ENCODE measurements at places on chromosomes 2 and 18.

GRCh38 chr2:146246736-146247523, 1597.9 kb upstream of the ACVR2A start:
- no peak overlapping the region for H3K27ac ChIP-seq
- no peak for DNase-seq
- H3K4me1 ChIP-seq: no peaks in the 10 kb centered on the region
- no peak overlapping the region for H3K4me3 ChIP-seq

DNA sequence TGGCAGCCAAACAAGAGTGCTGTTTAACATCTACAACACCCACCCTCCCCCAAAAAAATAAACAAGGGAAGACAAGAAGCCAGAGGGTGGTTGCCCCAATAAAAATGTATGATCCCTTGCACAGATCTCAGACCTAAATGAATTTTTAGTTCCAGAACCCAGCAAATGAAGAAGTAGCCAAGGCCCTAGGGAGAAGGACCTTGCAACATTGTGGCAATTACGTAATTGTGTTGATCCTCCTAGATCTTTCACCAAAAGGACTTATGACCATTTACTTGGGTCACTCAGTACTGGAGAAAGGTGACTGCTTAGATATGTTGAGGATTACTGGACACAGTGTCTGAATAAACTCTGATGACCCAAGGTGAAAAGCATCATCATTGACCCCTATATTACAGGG, 1393.8 kb downstream of the LRP1B start:
- H3K4me1 ChIP-seq: no peaks in the 10 kb centered on the region
- H3K27me3 ChIP-seq: no peaks in the 10 kb centered on the region
- H3K27ac ChIP-seq: no peak overlapping the region
- DNase-seq: no peak

DNA sequence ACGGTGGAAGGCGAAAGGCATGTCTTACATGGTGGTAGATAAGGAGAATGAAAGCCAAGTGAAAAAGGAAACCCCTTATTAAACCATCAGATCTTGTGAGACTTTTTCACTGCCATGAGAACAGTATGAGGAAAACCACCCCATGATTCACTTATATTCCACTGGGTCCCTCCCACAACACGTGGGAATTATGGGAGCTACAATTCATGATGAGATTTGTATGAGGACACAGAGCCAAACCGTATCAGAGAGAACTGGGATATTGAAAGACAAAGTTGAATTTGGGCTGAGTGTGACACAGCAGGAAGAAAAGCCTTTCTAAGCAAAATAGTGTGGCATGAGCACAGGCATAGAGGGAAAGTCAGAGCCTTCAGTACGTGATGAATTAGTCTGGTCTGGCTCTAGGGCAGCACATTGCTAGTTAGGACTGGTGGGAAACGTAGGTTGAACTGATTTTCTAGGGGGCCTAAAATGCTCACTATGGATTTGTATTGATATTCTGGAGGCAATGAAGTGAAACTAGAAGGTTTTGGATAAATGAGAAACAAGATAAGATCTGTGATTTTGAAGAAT, 84.8 kb upstream of the RND3 start:
- peaks cover 38% of the 10 kb centered on the region for H3K4me1 ChIP-seq
- no peak overlapping the region for H3K4me3 ChIP-seq
- H3K36me3 ChIP-seq: no peaks in the 10 kb centered on the region
- no peaks in the 10 kb centered on the region for H3K27me3 ChIP-seq
- H3K27ac ChIP-seq: peak overlapping the region; percentile 71
- no peak for DNase-seq

DNA sequence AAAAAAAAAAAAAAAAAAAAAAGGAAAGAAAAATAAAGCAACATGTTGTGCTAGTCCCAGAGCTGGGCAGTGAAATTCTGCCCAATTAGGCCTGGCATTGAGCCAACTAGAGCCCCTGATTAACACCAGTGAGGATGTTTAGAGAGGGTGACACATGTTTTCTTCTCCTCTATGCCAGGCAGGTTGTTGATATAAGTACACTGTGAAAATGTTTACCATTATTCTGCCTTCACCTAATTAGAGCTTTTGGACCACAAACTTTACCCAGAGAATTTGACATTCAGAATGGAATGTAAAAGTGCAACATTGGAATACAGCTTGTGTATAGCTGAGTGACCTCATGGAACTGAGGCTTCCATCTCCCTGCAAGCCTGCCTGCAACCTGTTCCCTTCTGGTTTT, 95.9 kb upstream of the MSH2 start:
- H3K4me1 ChIP-seq: no peaks in the 10 kb centered on the region
- DNase-seq: no peak
- H3K36me3 ChIP-seq: no peaks in the 10 kb centered on the region
- no peaks in the 10 kb centered on the region for H3K27me3 ChIP-seq
- no peak overlapping the region for H3K27ac ChIP-seq
- no peak overlapping the region for H3K4me3 ChIP-seq

DNA sequence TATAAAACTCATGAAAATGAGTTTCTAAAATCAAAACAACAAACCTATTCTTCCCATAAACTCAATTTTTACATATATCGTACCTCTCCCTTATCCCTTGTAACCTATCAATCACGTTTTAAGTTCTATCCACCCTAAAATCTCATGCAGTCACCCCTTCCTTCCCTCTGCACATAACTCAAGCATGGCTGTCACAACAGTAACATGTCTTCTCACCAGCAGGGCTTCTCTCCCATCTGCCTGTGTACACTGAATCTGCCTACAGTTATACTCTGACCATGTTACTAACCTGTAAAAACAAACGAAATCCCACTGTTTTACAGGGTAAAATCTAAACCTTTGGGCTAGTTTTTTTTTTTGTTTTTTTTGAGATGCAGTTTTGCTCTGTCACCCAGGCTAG, 68.2 kb downstream of the MAP4K3 start:
- H3K36me3 ChIP-seq: no peaks in the 10 kb centered on the region
- no peak for DNase-seq
- no peaks in the 10 kb centered on the region for H3K27me3 ChIP-seq
- no peak overlapping the region for H3K27ac ChIP-seq

DNA sequence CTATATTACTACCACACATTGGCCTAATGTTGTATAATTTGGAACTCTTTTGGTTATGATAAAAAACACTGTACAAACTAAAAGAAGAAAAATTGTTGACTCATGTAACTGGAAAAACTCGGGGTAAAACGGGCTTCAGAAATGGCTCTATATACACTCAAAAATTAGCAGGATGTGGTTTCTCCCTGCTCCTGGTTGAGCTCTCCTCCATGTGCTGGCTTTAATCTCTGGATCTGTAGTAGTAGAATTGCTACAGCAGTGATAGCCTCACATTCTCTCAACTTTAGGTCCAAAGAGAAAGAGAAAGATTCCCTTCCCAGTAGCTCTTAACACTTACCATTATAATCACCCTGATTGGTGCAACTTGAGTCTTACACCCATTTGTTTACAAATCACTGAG, 274.9 kb upstream of the GALNT5 start:
- H3K4me1 ChIP-seq: no peaks in the 10 kb centered on the region
- DNase-seq: no peak
- H3K4me3 ChIP-seq: no peak overlapping the region
- H3K27ac ChIP-seq: no peak overlapping the region
- no peaks in the 10 kb centered on the region for H3K27me3 ChIP-seq

- no peak for DNase-seq
- H3K4me1 ChIP-seq: no peaks in the 10 kb centered on the region
- no peak overlapping the region for H3K4me3 ChIP-seq
Measured at GRCh38 chr2:68225119-68225632, 27.2 kb downstream of the PPP3R1 start.

GRCh38 chr2:229712136-229712535, 2.2 kb downstream of the DNER start:
- no peak overlapping the region for H3K27ac ChIP-seq
- no peak overlapping the region for H3K4me3 ChIP-seq
- no peaks in the 10 kb centered on the region for H3K36me3 ChIP-seq
- no peak for DNase-seq
- H3K4me1 ChIP-seq: peaks cover 3% of the 10 kb centered on the region

DNA sequence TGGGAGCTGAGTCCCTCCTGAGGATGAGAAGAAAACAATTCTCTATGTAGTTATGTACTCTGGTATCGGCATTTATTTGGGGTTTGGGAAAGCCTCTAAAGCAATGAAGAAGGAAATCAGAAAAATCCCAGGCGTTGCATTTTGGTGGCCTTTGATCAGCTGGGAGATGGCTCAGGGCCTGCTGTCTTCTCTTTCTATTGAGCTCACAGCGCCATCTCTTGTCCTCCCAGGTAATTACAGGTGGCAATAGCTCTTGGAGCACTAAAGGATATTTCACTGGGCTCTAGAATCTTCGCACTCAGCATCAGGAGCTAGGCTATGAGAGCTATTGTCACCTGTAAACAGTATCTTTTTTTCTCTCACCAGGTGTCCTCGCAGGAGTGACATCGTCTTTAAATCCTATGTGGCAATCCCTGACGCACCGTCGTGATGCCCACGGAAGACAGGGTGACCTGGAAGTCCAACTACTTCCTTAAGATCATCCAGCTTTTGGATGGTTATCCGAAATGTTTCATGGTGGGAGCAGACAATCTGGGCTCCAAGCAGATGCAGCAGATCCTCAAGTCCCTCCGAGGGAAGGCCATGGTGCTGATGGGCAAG, 76.1 kb upstream of the PMAIP1 start:
- no peak overlapping the region for H3K4me3 ChIP-seq
- H3K36me3 ChIP-seq: no peaks in the 10 kb centered on the region
- peak; percentile 13 for DNase-seq

- H3K36me3 ChIP-seq: no peaks in the 10 kb centered on the region
- H3K27me3 ChIP-seq: no peaks in the 10 kb centered on the region
- H3K27ac ChIP-seq: no peak overlapping the region
- no peak for DNase-seq
- no peak overlapping the region for H3K4me3 ChIP-seq
Measured at GRCh38 chr2:26702025-26702424, 9.5 kb downstream of the KCNK3 start.

- H3K27ac ChIP-seq: no peak overlapping the region
- no peaks in the 10 kb centered on the region for H3K27me3 ChIP-seq
- no peak for DNase-seq
- no peaks in the 10 kb centered on the region for H3K4me1 ChIP-seq
- no peaks in the 10 kb centered on the region for H3K36me3 ChIP-seq
Measured at GRCh38 chr2:234178330-234179030, 128.0 kb downstream of the SPP2 start.

- no peak overlapping the region for H3K4me3 ChIP-seq
- no peaks in the 10 kb centered on the region for H3K36me3 ChIP-seq
- no peaks in the 10 kb centered on the region for H3K27me3 ChIP-seq
- H3K27ac ChIP-seq: no peak overlapping the region
- H3K4me1 ChIP-seq: no peaks in the 10 kb centered on the region
Measured at GRCh38 chr2:197929008-197929885, 124.9 kb downstream of the PLCL1 start.

DNA sequence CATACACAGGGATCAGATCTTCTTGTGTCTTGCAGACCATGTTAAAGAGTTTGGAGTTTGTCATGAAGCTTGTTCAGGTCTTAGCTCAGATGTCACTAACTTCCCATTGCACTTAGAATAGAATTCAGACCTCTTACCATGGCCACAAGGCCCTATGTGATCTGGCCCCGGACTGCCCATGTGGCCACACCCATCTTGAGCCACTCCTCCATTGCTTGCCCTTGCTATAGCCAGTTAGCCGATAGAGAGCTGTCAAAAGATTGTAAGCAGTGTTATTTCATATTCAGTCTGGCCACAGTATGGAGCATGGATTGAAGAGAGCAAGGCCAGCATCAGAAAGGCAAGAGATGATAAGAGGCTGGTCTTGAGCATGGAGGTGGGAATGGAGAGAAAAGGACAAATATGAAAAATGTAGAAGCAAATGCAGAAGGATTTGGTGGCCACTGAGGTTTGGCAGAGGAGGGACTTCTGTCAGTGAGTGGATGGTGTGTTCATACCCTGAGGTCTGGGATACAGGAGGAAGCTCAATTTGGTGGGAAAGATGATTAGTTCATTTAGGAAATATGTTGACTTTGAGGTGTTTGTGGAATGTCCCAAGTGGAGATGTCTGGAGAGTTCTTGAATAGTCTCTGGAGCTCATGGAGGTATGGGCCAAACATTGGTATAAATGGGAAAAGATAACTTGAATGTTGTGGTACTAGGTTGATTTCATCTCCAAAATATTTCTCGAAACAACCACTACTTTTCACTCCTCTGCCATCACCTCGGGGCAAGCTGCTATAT, 10.6 kb downstream of the DGUOK start:
- DNase-seq: no peak
- H3K27ac ChIP-seq: peak overlapping the region; percentile 85
- H3K27me3 ChIP-seq: no peaks in the 10 kb centered on the region
- peaks cover 15% of the 10 kb centered on the region for H3K36me3 ChIP-seq

DNA sequence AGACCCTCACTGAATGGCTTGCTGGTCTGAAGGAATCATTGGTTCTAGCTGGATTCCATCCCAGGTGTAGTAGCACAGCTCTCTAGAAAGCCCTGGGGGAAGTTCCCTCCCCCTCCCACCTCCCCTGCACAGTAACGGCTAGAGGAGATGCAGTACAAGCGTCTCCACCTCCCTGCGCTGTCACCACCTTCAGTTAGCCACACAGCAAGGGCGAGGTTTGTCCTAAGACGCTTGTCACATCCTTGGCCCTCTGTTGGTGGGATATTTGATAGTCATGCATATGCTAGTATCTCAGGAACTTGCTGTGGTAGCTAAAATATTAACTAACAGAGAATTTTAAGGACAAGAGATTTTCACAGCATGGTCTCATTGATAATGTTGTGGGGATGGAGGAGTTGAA, 19.4 kb downstream of the TRAPPC12 start:
- no peaks in the 10 kb centered on the region for H3K4me1 ChIP-seq
- no peak overlapping the region for H3K4me3 ChIP-seq
- no peak overlapping the region for H3K27ac ChIP-seq

GRCh38 chr2:10413991-10414451, 34.1 kb downstream of the ODC1 start:
- no peaks in the 10 kb centered on the region for H3K27me3 ChIP-seq
- peaks cover 32% of the 10 kb centered on the region for H3K4me1 ChIP-seq
- H3K36me3 ChIP-seq: peaks cover 2% of the 10 kb centered on the region
- no peak for DNase-seq

DNA sequence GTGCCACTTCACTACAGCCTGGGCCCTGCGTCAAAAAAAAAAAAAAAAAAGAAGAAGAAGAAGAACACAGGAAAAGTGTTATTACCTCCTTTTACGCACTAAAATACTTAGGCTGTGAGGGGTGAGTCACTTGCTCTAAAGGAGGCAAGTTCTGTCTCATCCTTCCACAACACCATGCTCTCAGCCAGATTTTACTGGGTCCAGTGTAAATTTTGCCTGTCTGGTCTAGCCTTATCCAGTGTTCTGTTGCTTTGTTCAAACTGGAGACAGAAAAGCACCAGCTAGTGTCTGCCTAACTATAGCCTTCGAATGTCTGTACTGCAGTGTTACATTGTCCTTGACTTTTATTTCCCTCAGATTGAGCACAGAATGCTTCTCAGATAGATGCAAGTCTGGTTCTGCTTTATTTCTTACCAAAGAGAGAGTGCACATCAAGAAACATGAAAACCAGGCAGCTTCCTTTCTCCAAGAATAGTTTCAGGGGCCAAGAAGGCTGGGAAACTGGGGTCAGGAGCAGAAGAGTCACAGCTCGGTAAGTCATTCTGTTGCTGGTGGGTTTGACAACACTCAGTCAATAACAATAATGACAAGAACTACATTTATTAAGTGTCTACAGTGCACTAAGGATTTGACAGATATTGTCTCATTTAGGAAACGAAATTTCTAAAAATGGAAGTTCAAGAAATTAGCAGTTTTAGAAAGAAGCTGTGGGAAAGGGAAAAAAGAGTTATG, 3.1 kb upstream of the MSGN1 start:
- peaks cover 46% of the 10 kb centered on the region for H3K4me1 ChIP-seq
- H3K27me3 ChIP-seq: no peaks in the 10 kb centered on the region
- peak overlapping the region; percentile 32 for H3K4me3 ChIP-seq
- H3K27ac ChIP-seq: peak overlapping the region; percentile 96
- no peaks in the 10 kb centered on the region for H3K36me3 ChIP-seq
- no peak for DNase-seq
